ENCODE measurements at places on chromosomes 12 and 14.

GRCh38 chr12:69096669-69097335 lies 142.6 kb upstream of the CPSF6 start:
- no peak for DNase-seq

GRCh38 chr14:94379291-94380224 lies 8.8 kb downstream of the SERPINA1 start:
- no peak for DNase-seq

- DNase-seq = no peak
Observed at GRCh38 chr14:49164074-49164473, 422.1 kb downstream of the RPS29 start.

DNA sequence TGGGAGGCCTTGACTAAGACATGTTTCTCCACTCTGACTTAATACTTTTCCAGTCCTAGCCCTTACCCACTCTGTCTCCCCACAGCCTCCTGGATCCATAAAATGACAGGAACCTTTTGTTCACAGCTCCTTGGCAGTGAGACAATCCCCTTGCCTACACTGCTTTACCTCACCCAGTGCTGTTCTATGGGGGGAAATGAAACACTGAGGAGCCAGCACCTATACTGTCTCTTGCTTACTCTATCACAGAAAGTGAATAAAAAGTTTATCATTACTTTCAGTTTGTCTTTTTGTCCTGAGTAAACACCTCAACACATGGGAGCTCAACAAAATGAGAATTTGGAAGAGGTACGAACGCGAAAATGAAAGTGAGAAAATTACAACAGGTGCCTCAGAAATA lies 127.2 kb upstream of the DAAM1 start:
- DNase-seq = no peak

GRCh38 chr14:89368490-89369477 lies 48.2 kb downstream of the FOXN3 start:
- no peak for DNase-seq

DNA sequence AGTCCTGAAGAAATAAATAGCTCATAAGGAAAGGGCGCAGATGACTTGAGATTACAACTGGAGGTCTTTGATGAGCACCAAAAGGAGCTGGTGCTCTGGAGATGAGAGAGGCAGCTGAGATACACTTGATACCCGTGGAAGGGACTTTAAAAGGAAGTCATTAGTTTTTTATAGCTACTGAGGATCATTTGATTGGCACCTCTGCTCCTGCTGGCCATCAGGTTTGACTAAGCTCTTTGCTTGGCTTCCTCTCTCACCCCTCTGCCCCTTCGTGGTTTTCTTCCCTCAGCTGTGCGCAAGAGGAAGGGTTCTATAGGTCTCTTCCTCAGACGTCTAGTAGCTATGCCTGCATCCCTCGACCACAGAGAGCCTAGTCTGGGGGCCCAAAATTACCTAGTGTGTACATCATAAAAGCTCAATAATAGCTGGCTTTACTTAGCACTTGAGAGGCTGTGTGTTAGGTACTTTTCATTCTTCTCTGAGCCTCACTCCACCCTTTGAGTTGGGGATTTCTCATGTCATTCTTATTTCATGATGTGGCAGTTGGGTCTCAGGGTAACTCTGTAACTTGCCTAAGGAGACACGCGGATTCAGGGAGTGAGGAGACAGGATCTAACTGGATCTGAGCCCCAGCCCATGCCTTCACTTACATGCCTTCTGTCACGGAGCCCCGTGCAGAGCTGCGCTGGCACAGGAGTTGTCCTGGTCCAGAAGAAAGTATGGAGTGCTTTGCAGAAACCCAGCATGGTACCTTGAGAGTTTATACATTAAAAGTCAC lies 68.4 kb upstream of the ASPG start:
- no peak for DNase-seq

GRCh38 chr14:88269806-88270420 lies 53.2 kb downstream of the KCNK10 start:
- no peak for DNase-seq

DNA sequence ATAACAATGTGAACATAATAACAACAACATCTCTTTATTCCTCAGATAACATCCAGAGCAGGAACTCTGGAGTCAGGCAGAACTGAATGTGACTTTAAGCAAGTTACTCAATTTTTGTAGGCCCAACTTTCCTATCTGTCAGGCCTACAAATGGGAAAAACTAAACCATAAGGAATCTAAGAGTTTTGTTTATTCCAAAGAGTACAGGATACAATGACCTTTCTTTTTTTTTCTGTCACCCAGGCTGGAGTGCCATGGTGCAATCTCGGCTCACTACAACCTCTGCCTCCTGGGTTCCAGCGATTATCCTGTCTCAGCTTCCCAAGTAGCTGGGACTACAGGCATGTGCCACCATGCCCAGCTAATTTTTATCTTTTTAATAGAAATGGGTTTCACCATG lies 9.4 kb downstream of the LPCAT3 start:
- DNase-seq = no peak

GRCh38 chr12:1280059-1280458 lies 289.0 kb downstream of the ERC1 start:
- no peak for DNase-seq

Data from stimulated activated CD4-positive, alpha-beta T cell treated with anti-CD3 and anti-CD28 coated beads, Interleukin-15, amount 100 ng/mL, for 48 hours (primary cell).